ENCODE measurements at places on chromosomes 4 and X. TPM values are rescaled to one million over a fixed set of nuclear protein-coding genes. Genes with fewer than 3 reads are reported as not detected.

NLGN3 gene
- total RNA-seq = 1.3 TPM

RAB39B gene
- total RNA-seq = 12.9 TPM

STOX2 gene
- total RNA-seq = not detected

SATL1 gene
- total RNA-seq = 0.09 TPM

PPP1R2C gene
- total RNA-seq = not detected

PPP3CA gene
- total RNA-seq = 30.4 TPM

HCFC1 gene
- total RNA-seq = 138 TPM

TASL gene
- 3.2 TPM for total RNA-seq
